M059J (cell line): ENCODE measurements at places on chromosomes 6 and 20. TPM values are rescaled to one million over a fixed set of nuclear protein-coding genes. Genes with fewer than 3 reads are reported as not detected.

- DNase-seq = no peak
Measured at GRCh38 chr20:680638-681187, 5.1 kb upstream of the SCRT2 start.

Gene TP53TG5
- not detected in 2 replicates for total RNA-seq

Gene LPIN3
- 0.05 and 0.76 TPM in 2 replicates for total RNA-seq

Gene PCK1
- not detected in 2 replicates for total RNA-seq

- no peak for DNase-seq
Measured at GRCh38 chr6:150250826-150251225, 108.0 kb downstream of the PPP1R14C start.

DNA sequence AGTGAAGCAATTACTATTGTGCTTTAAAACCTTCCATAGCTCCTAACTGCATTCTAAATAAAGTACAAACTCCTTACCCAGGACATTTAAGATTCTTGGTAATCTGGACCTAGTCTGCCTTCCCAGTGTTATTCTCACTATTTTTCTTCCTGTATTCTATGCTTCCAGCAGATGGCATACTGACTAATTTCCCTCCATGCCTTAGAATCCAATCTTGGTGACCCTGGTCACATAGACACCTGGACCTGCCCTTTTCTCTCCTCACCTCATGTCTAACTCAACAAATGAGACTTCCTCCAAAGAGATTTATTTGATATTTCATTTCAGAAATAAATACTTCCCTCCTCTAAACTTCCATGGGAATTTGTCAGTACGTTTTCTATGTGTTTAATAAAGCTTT lies 25.8 kb downstream of the ROS1 start:
- DNase-seq = peak; percentile 23

- DNase-seq = no peak
Measured at GRCh38 chr6:90691823-90692222, 105.0 kb upstream of the MAP3K7 start.

Gene SLC22A1
- total RNA-seq = 0.05 TPM in 1 of 2 replicates, not detected in the other

Gene MLN
- not detected in 2 replicates for total RNA-seq

Gene NKAPL
- total RNA-seq = not detected in 2 replicates

- DNase-seq = no peak
Measured at GRCh38 chr20:32536851-32537656, 48.1 kb downstream of the NOL4L start.

DNA sequence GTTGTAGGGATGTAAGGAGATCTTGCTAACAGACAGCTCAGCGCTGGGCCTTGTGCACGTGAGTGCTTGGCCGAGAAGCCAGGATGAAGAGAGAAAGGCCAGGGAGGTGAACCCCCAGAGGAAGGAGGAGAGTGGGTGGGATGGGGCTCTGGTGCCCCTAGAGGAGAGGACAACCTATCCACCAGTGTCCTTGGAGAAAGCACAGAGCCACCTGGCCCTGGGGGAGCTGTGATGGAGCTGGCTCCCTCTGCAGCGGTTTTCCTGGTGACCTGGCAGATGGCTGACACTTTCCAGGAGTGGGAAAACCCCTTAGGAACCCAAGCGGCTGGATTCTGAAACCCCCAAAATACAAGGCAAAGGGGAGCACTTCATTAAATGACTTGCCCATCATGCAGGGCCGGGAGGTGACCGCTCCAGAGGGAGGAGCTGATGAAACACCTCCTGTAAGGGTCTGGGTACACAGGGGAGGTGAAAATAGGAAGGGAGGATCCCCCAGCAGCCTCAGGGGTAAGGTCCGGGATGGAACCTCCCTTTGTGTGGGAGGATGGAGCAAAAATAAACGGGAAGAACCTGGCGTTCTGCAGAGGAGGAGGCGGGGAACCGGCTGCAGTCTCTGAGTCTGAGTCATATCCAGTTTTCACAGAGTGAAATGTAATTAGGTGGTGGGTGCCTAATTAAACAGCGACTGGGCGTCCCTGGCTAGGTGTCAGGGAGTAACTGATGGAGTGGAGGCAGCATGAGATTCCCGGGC lies 80.4 kb downstream of the SULF2 start:
- no peak for DNase-seq

Gene HRH3
- total RNA-seq = not detected in 2 replicates

GRCh38 chr20:30598460-30599230 lies 658.8 kb upstream of the DEFB115 start:
- DNase-seq = no peak

Gene PBOV1
- not detected in 2 replicates for total RNA-seq

DNA sequence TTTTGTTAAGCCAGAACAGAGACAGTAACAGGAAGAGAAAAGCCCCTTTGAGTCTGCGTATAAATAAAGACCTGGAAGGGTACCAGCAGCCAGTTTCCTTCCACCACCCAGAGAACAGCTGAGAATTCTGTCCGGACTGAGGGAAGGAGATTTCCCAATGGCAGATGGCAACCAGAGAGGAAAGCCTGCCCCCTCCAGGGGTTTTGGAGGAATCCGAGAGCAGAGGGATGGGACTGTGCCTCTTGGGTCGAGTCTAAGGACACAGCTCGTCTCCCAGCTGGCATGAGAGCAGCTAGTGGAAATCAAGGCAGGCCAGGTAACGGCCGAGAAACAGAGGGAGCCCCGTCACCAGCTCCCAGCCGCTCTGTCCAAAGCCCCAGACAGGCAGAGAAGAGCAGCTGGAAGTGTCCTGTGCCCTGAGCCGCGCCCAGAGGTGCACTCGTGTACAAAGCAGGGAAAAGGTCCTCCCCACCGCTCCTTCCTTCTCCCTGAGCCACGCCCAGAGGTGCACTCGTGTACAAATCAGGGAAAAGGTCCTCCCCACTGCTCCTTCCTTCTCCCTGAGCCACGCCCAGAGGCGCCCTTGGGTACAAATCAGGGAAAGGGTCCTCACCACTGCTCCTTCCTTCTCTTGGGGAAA lies 134.0 kb upstream of the SNX9 start:
- DNase-seq = peak; percentile 9

DNA sequence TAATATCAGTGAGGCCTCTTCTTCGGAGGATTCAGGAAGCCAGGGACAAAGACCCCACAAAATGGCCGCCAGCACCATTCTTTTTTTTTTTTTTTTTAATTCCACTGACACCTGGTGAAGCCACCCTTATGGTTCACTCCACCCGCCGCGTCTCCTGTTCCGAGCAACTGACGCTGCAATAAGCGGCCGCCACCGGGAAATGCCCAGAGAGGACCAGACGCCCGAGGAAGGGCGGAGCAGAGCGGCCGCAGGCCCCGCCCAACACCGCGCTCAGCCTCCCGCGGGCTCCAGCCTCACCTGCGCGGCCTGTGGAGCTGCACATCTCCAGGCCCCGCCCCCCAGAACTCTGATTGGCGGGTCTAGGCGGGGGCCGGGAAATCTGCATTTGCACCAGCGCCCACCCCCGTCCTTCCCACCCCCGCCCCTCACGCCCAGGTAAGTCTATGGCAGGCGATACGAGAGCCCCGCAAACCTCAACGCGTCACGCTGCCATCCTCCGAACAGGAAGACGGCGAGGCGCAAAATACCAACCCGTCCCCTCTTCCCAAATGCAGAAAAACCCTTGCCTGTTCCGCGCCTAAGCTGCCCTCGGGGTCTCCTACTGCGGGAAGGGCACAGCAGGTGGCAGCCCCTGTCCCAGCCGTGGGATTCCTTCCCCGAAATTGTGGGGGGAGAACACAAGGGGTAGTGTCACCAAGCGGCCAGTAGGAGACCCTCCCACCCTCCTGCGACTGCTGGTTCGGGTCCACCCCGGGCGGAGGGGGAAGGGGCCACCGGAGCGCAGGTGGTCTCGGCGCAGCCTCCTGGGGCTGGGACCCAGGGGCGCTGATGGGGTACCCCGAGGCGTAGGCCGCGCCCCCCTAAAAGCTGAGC lies 960 bp downstream of the ATP9A start:
- DNase-seq = peak; percentile 77

Gene SLPI
- total RNA-seq = 0.30 TPM in 1 of 2 replicates, not detected in the other

DNA sequence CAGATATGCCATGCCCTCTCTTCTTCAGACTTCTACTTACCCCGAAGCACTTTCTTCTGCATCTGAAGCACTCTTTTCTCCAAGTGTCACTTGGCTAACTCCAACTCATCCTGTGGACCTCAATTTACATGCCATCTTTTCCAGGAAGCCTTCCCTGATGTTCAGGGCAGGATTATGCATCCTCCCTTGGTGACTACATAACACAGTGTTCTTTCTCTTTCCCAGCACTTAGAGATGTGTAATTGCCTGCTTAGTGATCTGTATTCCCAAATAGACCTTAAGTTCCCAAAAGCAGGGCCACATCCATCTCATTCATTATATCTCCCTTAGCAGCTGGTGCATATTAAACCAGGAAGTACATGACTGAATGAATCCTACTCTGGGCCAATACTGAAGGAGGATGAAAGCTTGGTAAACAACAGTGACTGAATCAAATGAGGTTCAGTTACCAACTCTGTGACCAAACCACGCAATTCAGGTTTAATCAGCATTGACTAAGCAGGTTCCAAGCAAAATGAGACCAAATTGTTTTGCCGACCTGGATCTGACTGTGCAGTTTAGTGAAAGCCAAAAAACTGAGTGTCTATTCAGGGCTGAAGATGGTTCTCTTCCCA lies 121.4 kb upstream of the TCF21 start:
- DNase-seq = peak; percentile 54

Gene NFKBIL1
- 12.8 and 25.7 TPM in 2 replicates for total RNA-seq

DNA sequence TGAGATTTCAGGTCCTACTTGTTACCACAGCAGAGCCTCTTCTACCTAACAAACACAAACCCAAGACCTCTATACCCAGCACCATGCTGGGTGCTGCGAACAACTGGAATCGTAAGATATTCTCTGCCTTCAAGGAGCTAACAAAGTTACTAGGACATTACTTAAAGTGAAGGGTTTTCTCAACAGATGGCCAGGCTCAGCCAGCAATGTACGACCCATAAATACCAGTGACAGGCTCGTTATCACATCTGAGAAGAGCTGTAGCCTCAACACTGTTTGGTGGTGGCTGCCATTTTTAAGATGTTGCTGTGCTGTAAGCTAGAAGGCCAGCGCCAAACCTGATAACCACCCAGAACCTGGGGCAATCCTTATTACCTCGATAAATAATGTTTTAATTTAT lies 406.5 kb downstream of the KIF16B start:
- no peak for DNase-seq

DNA sequence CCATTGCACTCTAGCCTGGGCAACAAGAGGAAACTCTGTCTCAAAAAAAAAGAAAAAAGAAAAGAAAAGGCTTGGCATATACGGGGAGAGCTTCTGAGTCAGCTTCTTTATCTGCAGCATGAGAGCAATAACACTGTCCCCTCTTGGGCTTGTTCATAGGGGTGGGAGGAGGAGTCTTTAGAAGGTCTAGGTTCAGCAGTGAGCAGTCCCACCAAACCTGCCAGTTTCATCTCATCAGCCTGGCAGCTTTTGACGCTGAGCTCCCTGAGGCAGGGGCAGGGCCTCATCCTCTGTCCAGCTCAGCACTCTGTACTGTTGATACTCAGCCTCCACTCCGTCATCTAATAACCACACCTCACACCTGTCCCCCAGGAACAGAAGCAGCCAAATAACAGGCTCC lies 5.6 kb upstream of the C6orf132 start:
- no peak for DNase-seq

Gene ESF1
- total RNA-seq = 9.5 and 16.1 TPM in 2 replicates

Gene FKBP1C
- 1.1 and 1.8 TPM in 2 replicates for total RNA-seq

DNA sequence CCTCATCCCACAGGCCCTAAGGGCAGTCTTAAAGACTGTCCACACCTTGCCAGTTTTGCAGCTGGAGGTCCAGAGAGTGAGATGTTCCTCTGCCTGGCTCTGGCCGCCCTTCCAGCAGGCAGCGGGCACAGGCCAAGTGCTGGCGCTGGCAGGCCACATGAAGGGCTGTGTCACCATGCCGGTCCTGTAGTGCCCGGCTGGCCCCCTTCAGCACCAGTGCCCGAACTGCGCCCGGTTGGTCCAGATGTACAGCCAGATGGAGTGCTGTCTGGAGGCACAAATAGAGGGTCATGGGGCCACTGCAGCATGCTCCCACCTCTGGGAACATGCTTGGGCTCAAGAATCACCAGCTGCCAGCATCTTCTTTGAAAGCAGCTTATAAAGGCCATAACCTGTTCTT lies 3.8 kb downstream of the NFKBIE start:
- no peak for DNase-seq

Gene ZFP57
- 0.05 TPM in 1 of 2 replicates, not detected in the other for total RNA-seq

Gene SLC12A5
- total RNA-seq = 0.37 and 1.8 TPM in 2 replicates
